ENCODE measurements at places on chromosomes 12 and 14. TPM values are rescaled to one million over a fixed set of nuclear protein-coding genes. Genes with fewer than 3 reads are reported as not detected.

- no peak for DNase-seq
Observed at GRCh38 chr12:93200291-93200917, 177.3 kb upstream of the NUDT4 start.

DNA sequence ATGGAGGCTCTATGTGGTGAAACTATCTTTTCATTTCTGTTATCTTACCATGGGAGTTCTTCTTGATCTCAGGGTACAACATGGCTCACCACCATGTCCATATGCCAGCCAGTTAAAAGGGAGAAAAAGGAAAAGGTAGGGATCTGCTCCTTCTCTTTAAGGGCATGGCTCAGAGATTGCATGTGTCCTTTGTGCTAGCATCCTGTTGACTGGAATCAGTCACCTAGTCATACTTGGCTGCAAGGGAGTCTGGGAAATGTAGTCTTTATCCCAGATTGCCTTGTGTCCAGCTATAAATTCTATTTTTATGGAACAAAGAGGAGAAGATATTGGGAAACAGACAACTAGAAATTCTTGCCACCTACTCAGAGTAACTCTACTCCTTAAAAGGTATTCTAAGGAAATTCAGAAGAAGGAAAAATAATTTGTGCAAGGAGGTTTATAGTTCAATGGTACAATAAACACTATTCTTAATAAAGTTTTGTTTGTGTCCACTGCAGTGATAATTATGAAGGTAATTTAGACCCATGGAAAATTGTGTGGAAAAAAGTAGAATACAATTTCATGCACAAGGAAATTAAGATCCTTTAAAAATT lies 86.4 kb upstream of the RPH3A start:
- no peak for DNase-seq

DNA sequence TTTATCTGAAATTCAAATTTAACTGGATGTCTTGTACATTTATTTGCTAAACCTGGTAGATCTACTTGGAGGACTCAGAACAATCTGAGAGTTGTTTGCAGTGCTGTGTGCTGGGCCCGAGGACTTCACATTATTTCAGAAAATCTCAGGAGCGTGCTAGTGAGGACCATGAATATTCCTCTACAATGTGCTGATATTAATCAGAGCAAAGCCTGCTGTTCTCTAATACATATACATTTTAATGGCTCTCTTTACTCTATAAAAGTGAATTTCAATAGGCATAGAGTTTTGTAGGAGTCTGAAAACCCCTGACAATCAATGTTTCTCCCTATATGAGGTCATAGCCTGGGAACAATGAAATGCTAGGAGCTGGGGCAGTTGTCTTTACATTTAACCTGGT lies 144.3 kb downstream of the NEDD1 start:
- DNase-seq: no peak

The SERPINA12 gene
- 8.6 TPM for total RNA-seq

GRCh38 chr12:132490422-132491137 lies 629 bp downstream of the FBRSL1 start:
- DNase-seq: no peak

The GALNT6 gene
- 12.5 TPM for total RNA-seq

The TDRD9 gene
- 0.74 TPM for total RNA-seq

Measured in vagina (tissue), 2 donors.